ENCODE measurements at places on chromosomes 2 and 18.

DNA sequence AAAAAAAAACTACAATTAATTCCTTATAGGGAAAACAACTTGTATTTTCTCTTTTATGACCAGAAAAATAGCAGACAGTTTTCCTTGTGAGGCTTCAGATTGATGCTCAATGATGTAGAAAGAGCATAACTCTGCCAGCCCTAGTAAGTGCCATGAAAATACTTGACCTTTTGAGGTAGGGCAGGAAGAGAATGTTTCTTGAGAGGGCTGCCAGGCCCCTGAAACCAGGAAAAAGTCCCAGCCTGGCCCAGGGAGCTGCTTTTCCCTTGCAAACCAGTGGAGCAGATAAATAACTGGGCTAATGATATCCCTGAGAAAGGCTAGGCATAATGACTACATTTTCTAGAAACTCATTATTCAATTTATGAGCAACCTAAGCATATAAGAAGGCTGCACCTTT, 126.8 kb downstream of the SLC8A1 start:
- DNase-seq: no peak

- no peak for DNase-seq
Observed at GRCh38 chr2:16470936-16471490, 194.6 kb downstream of the CYRIA start.

DNA sequence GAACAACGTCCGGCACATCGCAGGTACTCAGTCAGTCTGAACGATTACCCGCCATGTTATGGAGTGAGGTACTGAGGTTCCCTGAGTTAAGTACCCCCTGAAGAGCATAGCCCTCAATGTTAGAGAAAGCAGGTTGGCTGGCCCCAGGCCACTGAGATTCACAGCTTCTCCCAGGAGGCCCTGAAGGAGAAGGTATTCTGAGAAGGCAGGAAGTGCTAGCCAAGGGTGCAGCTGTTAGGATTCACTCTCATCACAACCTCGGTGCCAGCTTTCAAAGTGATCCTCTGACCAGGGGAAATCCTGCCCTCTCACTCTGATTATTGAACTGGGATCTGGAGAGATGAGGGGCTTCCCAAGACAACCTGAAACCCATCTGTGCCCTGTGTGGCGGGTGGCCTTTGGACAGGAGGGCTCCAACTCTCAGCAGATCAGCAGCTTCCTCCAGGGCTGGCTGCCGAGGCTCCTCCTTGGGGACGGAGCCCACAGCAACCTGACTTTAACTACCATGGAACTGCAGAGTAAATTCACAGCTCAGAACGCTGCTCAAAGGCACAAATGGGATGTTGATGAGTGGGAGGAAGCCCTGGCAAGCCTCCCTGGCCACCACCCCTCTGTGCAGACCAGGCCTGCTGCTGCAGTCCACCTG, 7.8 kb downstream of the EHD3 start:
- no peak for DNase-seq

DNA sequence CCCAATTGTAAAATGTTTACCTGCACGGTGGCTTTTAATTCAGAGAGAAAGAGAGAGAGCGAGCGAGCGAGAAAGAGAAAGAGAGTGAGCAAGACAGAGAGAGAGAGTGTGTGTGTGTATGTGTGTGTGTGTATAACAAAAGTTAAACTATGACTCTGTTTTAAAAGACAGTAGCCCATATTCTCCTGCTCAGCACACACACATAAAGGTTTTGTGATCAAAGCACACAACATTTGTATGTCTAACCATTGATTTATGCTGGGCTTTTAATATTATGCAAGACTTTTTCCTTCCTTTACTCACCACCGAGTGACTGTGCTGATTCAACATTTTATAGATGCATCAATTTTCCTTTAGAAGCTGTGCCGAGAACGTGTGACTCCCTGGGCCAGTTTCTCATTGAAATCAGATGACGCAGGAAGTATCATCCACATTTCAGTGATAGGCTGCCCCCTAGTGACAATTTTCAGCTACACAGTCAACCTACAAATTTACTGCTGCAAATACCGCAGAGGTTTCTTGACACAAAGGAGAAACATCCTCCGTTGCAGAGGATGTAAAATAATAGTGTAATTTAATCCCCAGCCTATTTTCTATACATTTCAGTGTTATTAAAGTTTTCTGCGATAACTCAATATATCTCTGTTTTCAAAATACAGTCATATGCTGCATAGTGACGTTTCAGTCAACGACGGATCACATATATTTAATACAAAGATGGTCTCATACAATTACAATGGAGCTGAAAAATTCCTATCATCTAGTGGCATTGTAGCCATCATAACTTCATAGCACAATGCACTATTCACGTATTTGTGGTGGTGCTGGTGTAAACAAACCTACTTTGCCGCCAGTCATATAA, 165.9 kb upstream of the TANK start:
- peak; percentile 85 for DNase-seq

DNA sequence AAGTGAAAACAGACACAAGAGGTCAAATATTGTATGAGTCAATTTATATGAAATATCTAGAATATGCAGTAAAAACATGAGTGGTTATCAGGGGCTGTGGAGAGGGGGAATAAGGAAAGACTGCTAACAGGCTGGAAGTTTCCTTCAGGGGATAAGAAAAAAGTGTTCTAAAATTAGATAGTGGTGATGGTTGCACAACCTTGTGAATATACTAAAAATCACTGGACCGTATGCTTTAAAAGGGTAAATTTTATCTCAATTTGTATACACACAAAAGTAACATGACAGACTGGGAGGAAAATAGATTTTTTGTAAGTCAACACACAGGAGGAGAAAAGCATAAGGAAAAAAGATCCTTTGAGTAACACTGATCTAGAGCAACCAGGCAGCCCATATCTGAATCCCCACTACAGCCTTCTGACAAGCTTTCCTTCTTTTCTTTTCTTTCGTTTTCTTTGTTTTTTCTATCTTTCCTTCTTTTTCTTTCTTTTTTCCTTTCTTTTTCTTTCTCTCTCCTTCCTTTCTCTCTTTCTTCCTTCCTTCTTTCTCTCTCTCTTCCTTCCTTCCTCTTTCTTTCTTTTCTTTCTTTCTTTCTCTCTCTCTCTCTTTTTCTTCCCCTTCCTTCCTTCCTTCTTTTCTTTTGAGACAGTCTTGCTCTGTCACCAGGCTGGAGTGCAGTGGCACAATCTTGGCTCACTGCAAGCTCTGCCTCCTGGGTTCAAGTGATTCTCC, 95.4 kb downstream of the AAK1 start:
- no peak for DNase-seq

DNA sequence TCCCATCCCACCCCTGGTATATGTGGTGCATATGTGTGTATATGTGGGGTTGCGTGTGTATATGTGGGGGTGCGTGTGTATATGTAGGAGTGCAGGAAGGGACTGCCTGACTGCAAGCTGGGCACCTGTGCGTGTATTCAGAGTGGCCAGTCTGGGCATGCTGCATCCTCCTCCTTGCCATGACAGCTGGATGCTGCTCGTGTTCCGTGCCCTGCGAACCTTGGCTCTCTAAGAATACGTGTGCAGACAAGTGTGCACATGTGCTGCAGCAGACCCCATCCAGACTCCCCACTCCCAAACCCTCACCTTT, 222.1 kb downstream of the CELF4 start:
- DNase-seq: no peak

DNA sequence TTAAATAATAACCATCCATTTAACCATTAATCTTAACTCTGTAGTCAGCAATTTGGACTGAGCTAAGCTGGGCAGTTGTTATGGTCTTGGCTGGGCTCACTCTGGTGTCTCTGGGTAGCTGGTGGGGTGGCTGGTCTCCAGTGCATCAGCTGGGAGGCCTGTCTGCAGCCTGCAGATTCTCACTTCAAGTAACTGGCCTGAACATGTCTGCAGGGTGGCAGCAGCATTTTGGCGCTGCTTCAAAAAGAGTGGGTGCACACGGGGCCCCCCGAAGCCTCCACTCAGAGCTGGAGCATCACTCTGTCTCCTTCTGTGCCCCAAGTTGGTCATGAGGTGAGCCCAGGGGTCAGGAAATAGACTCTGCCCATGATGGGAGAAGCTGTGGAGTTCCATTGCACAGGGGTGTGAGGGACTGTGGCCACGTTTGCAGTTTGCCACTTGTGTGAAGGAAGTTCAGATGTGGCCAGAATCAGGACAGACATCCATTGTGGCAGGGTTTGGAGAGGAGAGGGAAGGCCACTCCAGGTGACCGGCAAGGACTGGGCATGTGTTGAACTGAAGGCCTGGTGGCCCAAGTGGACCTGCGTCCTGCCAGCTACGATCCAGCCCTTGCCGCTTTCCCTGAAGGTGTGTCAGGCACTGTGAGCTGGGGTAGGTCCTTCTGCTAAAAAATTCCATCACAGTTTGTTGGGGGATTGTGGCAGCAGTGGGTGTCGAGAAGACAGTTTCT, 4.9 kb upstream of the ALLC start:
- no peak for DNase-seq

DNA sequence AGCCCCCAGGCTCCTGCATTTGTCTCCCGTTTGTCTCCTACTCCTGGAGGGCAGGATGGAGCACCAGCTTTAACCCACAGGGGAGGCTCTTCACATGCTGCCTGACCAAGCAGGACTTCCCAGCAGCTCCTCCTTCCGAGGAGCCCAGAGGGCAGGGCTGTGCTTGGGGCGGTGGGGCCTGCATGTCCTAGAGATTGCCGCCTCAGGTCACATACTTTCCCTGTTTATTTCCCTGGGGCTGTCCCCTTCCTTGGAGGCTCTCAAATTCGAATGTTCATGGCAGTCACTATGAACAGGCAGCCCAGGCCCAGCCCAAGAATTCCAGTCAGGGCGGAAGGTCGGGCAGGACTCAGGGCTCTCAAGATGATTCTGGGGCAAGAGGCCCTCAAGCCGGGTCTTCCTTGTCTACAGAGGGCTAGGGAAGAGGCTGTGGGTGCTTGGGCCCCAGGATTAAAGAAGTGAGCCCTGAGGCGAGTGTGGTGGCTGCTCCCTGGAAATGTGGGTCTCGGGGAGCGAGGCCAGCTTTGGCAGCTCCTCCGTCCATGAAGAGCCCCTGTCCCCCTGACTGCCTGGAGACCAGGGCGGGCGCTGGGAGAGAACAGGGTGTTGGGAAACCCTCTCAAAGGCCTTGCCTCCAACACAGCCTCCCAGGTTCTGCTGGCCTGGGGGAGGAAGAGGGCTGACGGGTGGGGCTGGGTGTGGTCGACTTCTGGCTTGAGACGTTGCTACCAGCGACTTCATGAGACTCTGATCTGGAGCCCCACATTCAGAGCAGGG, 48.9 kb upstream of the HPCAL1 start:
- no peak for DNase-seq

DNA sequence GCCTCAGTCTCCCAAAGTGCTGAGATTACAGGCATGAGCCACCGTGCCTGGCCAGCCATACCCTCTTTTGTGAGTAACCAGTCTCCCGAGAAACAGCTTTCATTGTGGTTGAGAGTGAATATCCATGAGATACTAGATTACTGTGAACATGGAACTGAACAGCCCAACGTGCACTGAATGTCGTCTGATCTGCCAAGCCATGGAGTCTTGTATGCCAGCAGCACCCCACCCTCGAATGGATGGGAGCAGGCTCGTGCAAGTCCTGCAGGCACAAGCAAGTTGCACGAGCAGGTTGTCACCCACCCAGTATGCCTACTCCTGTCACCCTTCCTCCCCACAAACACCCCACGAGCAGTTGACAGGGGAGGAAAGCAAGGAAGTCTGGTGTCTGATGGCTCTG, 36.5 kb upstream of the TFCP2L1 start:
- DNase-seq: no peak

GRCh38 chr2:226580403-226580802, 219.2 kb downstream of the IRS1 start:
- DNase-seq: no peak

DNA sequence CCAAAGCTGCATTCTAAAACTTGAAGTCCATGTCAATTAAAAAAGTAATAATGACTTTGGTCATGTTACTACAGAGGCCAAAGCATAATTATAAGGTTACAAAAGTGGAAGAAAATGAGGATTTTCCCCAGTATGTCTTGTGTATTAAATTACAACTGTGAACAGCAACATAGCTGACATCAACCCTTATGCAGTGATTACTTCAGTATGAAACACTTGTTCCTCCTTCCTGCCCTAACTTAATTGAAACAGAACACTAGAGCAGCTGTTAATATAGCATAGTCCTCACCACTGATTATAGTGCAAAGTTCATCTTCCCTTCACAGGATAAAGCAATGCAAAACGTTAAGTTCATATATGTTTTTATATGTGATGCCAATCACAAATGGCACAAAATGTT, 29.9 kb downstream of the EPB41L3 start:
- DNase-seq: no peak

GRCh38 chr18:3525870-3526420, 76.0 kb downstream of the TGIF1 start:
- DNase-seq: no peak

DNA sequence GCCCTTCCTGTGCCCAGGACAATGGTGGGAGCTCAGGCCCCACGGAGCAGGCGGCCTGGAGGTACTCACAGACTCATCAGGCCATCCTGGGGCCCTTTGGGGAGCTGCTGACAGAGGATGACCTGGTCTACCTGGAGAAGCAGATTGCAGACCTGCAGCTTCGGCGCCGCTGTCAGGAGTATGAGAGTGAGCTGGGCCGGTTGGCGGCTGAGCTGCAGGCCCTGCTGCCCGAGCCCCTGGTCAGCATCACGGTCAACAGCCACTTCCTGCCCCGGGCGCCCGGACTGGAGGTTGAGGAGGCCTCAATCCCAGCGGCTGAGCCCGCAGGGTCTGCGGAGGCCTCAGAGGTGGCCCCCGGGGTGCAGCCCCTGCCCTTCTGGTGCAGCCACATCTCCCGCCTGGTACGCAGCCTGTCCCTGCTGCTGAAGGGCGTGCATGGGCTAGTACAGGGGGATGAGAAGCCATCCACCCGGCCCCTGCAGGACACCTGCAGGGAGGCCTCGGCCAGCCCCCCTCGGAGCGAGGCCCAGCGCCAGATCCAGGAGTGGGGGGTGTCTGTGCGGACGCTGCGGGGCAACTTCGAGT, 8.3 kb upstream of the KLHL30 start:
- no peak for DNase-seq

GRCh38 chr18:64799376-64799775, 650.5 kb upstream of the LINC00305 start:
- DNase-seq: no peak

DNA sequence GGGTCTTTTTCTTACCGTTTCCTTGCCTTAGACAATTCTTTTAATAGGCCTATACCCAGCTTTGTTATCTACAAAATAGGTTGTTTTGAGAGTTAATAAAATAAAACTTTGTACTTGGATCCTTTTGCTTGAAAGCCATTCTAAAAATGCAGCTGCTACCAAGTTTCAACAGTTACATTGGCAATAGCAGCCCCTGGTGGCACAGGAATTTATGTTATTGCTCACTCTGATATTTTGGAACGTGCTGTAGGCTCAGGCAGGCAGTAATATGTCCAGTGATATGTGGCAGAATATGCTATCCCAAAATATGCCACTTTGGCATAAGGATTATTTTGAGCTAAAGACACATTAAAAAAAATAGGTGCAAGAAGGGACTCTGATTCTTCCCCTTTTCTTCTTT, 6.7 kb upstream of the COMMD1 start:
- peak; percentile 20 for DNase-seq

GRCh38 chr2:176175709-176176607, 12.5 kb upstream of the HOXD1 start:
- DNase-seq: no peak

DNA sequence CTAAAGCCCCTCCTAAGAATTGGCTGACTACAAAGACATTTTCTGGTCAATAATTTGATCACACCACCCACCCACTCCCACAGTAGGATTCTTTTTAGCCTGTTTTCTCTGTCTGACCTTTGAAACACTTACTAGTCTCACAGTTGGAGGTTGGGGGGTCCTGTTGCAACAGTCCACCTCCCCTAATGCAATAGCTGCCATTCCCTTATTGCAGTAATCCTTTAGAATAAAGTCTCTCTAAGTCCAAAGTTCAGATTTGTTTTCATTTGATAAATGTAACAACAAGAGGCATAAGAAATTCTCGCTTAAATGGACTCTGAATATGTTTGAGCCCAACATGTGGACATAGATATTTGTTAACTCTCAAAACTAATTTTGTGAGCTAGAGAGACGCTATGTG, 1326.8 kb upstream of the TMEFF2 start:
- DNase-seq: no peak
